ENCODE measurements at places on chromosomes 3 and 15. TPM values are rescaled to one million over a fixed set of nuclear protein-coding genes. Genes with fewer than 3 reads are reported as not detected.

MAGEL2 gene
- polyA plus RNA-seq, result 0.02 TPM

VGLL3 gene
- polyA plus RNA-seq, result 0.55 TPM

MINDY2 gene
- 3.3 TPM for polyA plus RNA-seq

CRYBG3 gene
- polyA plus RNA-seq, result 10.0 TPM

Measured in esophagus (tissue), 2 donors.